ENCODE measurements at places on chromosomes 3 and 15.

DNA sequence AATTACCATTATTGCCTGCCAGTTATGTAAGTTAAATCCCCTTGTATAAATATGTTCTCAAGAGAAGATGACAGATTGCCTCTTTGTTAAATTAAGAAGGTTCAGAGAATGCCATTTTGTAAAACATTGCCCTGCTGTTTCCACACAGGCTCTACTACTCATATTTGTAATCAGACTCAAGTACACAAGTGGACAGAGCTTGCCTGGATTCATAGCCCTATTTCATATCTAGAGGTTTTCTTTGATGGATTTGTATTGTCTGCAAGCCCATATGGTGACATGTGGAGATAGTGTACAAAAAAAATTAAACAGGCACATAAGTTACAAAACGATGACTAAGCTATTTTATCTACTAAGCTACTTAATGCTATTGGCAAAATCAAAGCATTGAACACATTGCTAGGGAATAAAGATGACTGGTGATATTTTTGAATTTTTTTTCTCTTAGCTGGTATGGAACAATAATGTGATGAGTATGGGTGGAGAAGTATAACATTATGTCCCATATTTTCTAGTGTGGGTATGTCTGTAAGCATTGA is 1286.6 kb upstream of the ALCAM start:
- DNase-seq = no peak

- no peak for DNase-seq
Observed at GRCh38 chr15:90862964-90863778, 5.2 kb upstream of the FURIN start.

DNA sequence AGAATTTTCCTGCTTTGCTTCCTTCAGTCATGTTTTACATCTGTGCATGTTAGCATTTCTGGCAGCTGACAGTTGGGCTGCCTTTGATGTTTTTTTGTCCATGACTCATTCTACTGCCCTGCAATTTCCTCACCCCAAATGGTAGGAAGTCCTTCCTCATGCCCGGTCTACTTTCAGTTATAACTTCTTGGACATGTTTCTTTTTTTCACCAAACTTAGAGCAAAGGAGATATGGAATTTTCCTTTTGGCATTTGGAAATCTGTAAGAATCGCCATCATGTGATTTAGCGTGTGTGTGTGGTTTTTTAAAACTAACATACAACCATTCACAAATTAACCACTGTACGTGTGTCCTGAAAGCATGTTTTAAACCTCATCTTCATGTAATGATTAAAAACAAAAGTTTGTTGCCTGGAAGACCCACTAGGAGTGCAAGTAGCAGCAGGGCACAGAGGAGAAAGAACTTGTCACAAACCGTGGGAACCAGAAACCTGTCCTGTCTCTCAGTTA is 430.7 kb upstream of the CFAP20DC start:
- DNase-seq = no peak

DNA sequence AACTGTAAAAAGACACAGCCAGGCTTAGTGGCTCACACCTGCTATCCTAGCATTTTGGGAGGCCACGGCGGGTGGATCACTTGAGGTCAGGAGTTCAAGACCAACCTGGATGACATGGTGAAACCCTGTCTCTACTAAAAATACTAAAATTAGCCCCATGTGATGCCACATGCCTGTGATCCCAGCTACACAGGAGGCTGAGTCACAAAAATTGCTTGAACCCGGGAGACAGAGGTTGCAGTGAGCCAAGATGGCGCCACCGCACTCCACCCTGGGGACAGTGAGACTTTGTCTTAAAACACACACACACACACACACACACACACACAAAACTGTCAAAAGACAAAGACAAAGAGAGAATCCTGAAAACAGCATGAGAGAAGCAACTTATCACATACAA is 18.0 kb downstream of the SPCS1 start:
- no peak for DNase-seq

- DNase-seq = no peak
Observed at GRCh38 chr3:151460228-151460627, 633 bp downstream of the IGSF10 start.

DNA sequence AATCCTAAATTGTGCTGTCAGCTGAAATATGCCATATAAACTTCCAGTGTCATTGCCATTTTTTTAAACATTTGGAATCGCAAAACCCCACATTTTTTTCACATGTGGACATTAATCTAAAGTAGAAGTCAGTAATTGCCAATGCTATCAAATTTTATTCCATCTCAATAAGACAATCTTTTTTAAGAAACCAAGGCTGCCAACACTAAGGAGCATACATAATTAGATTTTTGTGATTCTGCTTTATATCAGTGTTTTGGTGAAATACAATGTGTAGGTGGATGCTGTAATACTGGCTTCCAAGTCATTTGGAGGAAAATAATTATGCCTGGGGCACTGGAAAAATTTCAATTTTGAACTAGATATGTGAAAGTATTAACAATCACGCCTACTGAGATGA is 256.7 kb downstream of the ZPLD1 start:
- DNase-seq = no peak

DNA sequence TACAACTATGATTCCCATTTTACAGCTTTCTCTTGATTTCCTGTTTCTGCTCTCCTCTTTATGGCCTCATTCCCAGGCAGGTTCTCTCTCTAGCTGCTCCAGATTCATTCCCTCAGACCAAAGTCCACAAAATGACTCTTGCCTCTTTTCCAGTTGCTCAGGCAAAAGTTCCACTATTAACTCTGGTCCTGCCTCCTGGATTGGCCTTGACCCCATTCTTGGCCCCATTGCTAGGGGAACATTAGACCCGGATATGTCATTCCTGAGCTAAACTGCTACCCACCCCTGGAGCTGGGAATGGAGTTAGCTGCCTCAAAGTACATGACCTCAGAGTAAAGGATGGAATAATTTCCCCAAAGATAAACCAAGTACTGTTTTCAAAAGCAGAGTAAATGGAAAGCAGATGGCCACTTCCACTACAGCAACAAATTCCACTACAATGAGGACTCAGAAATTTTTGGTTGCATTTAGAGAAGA is 73.0 kb upstream of the GAP43 start:
- no peak for DNase-seq

DNA sequence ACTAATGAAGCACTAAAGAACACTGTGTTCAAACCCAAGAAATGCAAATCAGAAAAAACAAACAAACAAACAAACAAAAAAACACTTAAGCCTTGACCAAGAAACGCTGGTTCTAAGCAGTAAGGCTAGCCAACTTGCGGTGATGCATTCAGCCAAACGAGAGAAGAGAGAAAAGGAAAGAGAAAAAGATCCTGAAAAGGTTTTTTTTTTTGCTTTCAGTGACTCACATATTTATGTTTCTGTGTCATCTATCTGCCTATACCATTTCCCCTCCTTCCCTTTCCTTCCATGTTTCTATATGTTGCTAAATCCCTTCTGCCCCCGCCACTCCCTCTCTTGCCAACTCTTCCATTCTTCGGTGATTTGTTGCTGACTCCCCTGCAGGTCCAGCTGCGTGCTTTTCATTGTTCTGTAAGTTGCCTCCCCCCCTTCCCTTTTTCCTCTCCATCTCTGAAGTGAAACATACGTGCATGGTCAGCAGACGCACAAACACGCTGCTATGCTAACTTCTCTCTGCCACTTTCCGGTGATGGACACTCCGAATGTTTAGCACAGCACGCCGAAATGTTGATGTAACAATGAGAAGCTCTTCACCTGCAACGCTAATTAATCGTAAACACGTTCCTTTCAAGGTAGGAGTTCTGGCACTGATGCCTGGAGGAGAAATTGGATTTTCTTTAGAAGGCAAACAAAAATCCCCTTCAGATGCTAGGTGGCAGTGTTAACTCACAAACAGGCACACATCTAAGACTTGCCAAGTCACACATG is 154.4 kb downstream of the TUSC7 start:
- peak; percentile 1 for DNase-seq
